ENCODE measurements at places on chromosomes 7 and 10. TPM values are rescaled to one million over a fixed set of nuclear protein-coding genes. Genes with fewer than 3 reads are reported as not detected.

- peak; percentile 92 for DNase-seq
Observed at GRCh38 chr10:77405771-77406241, 231.8 kb downstream of the KCNMA1 start.

DNA sequence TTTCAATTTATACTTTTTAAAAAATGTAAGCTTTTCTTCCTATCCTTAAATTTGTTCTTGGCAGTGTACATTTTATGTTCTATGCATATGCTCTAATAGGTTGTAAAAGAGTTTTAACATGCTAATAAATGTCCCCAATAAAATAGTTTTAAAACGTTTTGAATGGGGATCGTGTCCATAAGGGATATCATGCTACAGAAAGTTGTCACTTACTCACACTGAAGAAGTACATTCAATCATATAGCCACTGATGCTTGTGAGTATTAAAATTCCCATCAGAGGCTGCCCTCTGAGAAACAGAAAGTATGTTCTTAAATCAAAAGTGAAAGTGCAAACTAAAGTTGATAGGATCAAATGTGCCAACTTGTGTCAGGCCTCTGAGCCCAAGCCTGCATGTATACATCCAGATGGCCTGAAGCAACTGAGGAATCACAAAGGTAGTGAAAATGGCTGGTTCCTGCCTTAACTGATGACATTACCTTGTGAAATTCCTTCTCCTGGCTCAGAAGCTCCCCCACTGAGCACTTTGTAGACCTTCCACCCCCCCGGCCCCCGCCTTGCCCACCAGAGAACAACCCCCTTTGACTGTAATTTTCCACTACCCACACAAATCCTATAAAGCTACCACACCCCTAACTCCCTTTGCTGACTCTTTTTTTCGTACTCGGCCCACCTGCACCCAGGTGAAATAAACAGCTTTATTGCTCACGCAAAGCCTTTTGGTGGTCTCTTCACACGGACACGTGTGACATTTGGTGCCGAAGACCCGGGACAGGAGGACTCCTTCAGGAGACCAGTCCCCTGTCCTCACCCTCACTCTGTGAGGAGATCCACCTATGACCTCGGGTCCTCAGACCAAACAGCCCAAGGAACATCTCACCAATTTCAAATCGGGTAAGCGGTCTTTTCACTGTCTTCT, 877 bp upstream of the NOD1 start:
- DNase-seq: peak; percentile 68

DNA sequence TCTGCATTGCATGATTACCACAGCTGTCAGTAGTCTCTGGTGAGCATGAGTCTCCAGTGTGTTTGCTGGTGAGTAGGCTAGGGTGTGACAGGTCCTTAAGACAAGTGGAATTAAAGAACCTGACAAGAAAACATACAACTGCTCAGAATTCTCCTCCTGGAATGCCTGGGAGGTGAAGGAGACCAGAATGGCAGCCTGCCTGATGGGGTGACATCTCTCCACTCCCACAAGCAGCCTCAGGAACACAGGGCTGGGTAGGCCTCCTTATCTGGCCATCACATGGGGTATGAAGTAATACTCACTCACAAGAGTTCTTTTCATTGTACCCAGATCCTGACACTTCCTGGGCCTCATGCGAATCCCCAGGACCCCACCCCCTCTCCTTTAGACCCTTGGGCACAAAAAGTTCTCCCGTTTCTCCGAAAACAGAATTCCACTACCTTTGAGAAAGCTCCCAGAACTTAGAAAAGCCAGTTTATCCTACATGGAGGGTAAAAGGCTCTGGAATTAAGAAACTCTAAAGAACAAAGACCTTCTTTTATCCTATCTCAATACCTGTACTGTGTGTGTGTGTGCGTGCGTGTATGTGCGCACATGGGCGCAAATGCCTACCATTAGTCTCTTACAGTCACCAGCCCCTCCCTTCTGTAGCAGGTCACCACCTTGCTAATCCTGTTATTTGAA, 33.4 kb upstream of the C1GALT1 start:
- no peak for DNase-seq

GRCh38 chr10:17989908-17990767, 38.4 kb downstream of the SLC39A12 start:
- DNase-seq: peak; percentile 71

DNA sequence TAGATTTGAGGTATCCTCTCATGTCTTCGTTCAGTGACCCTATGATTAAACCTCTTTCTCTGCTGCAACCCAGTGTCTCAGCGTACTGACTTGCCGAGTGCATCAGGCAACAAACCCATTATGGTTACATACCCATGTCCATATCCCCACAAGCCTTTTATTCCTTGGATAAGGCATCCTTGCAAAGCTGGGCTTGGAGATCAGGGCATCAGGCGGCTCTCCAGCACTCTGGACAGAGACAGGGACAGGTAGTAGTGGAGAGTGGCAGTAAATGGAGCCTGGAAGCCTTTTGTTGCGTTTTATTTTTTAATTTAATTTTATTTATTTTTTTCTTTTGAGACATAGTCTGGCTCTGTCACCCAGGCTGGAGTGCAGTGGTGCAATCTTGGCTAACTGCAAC, 32.0 kb upstream of the NPFFR1 start:
- DNase-seq: no peak

DNA sequence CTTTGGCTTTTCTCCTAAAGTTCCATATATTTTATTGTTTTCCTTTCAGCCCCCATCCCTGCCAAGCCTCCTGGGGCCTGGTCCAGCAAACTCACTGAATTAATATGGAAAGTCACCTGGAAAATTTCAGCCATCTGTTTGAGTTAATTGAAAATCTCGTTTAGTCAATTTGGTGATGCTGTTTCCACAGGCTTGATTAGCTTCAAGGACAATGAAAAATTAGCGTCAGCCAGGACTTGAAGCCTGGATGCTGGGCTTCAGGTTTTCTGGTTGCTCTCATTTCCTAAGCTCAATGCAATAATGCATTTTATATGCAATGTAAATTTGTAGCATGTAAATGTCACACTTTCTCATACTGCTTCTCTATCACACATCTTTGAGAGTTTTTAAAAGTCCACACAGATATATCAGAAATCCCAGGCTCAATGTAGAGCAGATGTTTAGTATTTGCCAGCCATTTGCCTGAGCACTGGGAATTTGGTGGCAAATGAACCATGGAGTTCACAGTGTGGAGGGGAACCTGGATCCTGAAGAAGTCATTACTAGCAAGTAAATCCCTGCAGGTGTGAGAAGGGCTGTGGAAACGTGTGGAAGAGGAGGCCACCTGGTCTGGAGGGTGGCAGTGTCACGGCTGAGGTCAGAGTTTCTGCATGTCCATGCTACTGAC, 228.5 kb downstream of the PAXIP1 start:
- no peak for DNase-seq

- DNase-seq: no peak
Observed at GRCh38 chr7:78479348-78479747, 680.8 kb downstream of the PHTF2 start.

DNA sequence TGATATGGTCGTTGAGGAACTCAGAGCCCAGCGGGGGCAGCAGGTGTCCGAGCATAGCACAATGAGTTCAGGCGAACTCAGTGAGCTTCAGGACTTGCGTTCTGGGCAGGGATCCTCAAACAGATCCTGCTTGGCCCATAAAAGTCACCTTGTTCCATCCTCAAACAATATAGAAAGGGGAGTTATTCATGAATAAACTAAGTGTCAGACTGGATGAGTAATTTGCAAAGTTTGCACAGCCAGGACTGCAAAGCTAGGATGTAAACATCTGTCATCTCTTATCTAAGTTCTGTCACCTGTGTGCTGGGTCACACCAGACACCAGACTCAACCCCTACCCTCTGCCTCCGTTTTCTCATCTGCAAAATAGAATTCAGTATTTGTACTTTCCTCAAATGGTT, 58.0 kb upstream of the PFKP start:
- no peak for DNase-seq

DNA sequence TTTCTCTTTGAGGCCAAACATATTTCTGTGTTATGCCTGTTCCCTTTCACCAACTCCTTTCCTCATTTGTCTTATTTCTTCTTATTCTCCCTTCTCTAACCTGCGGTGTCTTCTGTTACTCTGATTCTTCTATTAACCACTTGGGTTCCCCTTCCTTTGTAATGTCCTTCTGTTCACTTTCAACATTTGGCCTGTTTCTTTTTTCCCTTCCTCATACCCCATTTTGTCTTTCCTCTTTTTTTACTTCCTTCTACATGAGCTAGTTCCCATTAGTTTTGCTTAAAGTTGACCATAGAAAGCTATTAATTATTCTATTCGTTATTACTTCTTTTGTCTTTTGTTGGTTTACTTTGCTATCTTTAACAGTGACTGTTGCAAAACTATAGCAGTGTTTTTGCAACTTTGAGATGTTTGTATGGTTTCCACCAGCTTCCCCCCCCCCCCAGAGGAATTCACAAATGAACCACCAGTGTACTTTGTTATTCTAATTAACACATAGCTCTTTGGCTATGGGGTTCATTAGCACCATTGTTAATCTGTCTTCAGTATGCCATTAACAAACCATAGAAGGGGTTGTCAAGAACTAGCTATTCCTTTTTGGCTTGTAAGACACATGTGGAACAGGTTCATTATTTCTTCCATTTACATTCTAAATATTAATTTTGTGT, 2.9 kb downstream of the LRGUK start:
- DNase-seq: no peak

GRCh38 chr10:116880716-116881482, 31.6 kb downstream of the ENO4 start:
- DNase-seq: peak; percentile 13

The HOXA5 gene
- 22.6 TPM for total RNA-seq

The LBX1 gene
- 0.06 TPM for total RNA-seq

The PALD1 gene
- total RNA-seq: 0.92 TPM

The HMX2 gene
- total RNA-seq: 1.3 TPM
